ENCODE measurements at places on chromosomes 7 and 10. TPM values are rescaled to one million over a fixed set of nuclear protein-coding genes. Genes with fewer than 3 reads are reported as not detected.

Gene GATA3
- total RNA-seq, result 2.5 TPM

Gene FAM25A
- not detected for total RNA-seq

Gene NYAP1
- total RNA-seq, result not detected

Gene COL26A1
- 0.29 TPM for total RNA-seq

Gene AEBP1
- total RNA-seq, result 79.7 TPM

Gene SAMD9L
- 25.9 TPM for total RNA-seq

Gene PRLHR
- total RNA-seq, result not detected

Gene UPK3BL2
- not detected for total RNA-seq

Gene IFRD1
- 53.4 TPM for total RNA-seq

Gene GPR15LG
- total RNA-seq, result not detected

Gene MYPN
- 1.8 TPM for total RNA-seq

Gene C7orf57
- total RNA-seq, result 1.4 TPM

Gene MKX
- not detected for total RNA-seq

Gene MUC3A
- not detected for total RNA-seq

Gene AZGP1
- 2.2 TPM for total RNA-seq

Gene MARVELD1
- total RNA-seq, result 41.7 TPM

Gene ADAMTS14
- 10.1 TPM for total RNA-seq

Gene SFTPD
- total RNA-seq, result not detected

Gene TFPI2
- 267 TPM for total RNA-seq

Gene TFEC
- not detected for total RNA-seq

Gene KCNH2
- not detected for total RNA-seq

Gene ABCB4
- 0.60 TPM for total RNA-seq

Gene DNAJC12
- 3.9 TPM for total RNA-seq

Gene SH2D4B
- 0.10 TPM for total RNA-seq

Gene LRGUK
- total RNA-seq, result under 0.01 TPM

Gene LRRC18
- total RNA-seq, result not detected

Gene BRAT1
- 22.6 TPM for total RNA-seq

Gene HTR7
- total RNA-seq, result 7.3 TPM

Gene DKK1
- 7.3 TPM for total RNA-seq

Gene INSYN2A
- total RNA-seq, result under 0.01 TPM

Gene ZYX
- total RNA-seq, result 35.9 TPM

Gene EPDR1
- 31.6 TPM for total RNA-seq

Gene ANKRD7
- 4.6 TPM for total RNA-seq

Gene GPC2
- 2.5 TPM for total RNA-seq

Gene VPS41
- 27.2 TPM for total RNA-seq

Gene LIPN
- total RNA-seq, result not detected

Gene OR6B1
- not detected for total RNA-seq

Gene IGFBP3
- 11.7 TPM for total RNA-seq

Gene RSU1
- total RNA-seq, result 151 TPM
